ENCODE measurements at places on chromosomes 16 and 17.

DNA sequence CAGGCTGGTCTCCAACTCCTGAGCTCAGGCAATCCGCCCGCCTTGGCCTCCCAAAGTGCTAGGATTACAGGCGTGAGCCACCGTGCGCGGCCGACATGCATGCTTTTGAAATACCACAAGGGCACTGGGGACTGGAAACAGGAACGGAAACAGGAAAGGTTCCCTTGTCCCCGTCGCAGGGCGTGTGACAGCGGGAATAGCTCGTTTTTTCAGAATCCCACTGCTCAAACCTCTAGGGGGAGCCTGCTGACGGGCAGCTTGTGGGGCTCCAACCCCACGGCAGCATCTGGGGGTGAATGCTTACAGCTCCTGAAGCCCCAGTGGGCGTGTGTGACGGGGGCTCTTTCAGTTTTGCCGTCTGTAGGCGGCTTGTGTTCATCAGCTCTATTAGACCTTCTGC lies 18.8 kb upstream of the ASGR2 start:
- peak; percentile 68 for DNase-seq

DNA sequence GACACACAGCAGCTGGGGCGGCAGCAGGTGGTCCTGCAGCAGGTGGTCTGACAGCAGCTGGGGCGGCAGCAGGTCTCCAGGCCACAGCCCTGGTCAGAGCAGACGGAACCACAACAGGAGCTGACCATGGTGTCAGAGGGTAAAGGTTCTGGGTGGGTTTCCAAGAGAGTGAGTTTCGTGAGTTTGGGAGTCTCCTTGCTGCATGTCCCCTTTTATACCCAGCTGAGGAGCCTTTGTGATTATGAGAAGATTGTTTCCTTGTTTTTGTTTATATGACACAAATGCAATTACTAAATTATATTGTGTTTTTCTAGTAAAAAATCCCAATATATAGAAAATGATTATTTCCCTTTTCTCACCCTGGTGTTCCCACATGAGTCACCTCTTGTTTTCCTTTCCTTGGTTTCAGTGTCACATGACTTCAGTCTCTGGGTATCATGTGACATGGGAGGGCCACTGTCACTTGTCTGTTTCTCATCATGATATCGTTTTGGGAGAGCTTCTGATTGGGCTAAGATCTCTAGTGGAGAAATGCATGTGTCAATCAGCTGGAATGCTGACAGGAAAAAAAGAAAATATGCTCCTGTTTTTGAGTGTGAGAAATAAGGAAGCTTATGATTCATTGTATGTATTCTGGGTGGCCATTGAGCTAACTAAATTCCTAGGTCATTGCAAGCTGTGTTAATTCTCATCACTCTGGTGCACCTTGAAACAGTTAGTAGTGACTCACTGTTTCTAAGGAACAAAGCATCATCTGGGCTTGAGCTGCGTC lies at the start of gene KRTAP4-6:
TSS of gene KRTAP4-6 (minus strand) at position 185 of the 772 bp plus-strand sequence. CDS start at position 128, 57 bp downstream.
- no peak for DNase-seq

DNA sequence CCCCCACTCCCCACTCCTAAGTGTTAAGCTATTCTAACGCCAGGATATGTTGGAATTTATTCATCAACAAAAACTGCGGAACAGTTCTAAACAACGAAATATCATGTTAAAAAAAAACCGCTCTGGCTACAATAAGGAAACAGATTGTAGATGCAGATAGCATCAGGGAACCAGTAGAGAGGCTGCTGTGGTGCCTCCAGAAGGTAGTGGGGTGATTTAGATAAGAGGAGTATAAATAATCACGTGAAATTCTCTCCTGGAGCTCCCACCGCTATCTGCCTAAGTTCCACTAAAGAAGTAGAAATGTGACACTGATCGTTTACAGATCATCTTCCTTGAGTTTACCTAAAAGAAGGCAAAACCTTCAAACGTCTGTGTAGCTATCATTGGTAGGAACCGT lies 8.0 kb downstream of the AHSP start:
- DNase-seq = peak; percentile 85

GRCh38 chr16:14104066-14104465 lies 32.9 kb downstream of the MRTFB start:
- DNase-seq = no peak

- DNase-seq = no peak
Observed at GRCh38 chr17:74450231-74450630, 16.2 kb upstream of the CD300A start.

DNA sequence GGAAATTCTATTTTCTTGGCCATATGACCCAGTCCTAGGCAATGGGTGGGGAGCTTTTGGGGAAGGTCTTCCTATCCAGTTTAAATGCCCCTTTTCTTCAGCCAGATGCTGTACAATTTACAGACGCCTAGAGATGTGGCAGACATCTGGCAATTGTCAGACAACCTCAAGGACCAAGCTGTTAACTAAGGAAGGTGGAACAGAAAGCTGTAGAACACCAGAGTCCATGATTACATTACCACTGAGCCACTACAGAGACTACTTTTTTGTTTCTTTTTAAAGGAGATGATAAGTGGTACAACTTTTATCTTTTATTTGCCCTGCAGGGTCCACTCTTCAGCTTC lies 21.1 kb upstream of the CORO6 start:
- no peak for DNase-seq

- no peak for DNase-seq
Observed at GRCh38 chr16:85187886-85188285, 75.6 kb upstream of the CIBAR2 start.

Data from OCI-M1 (cell line).